ENCODE measurements at places on chromosomes 7 and 10.
A peak's percentile ranks its signal among the peaks of the same experiment; 100 is the strongest.

- DNase-seq, result no peak
These were observed 10.5 kb downstream of the YME1L1 start for GRCh38 chr10:27143686-27144085.

GRCh38 chr10:110456046-110456445, 41.7 kb upstream of the DUSP5 start:
- no peak for DNase-seq

DNA sequence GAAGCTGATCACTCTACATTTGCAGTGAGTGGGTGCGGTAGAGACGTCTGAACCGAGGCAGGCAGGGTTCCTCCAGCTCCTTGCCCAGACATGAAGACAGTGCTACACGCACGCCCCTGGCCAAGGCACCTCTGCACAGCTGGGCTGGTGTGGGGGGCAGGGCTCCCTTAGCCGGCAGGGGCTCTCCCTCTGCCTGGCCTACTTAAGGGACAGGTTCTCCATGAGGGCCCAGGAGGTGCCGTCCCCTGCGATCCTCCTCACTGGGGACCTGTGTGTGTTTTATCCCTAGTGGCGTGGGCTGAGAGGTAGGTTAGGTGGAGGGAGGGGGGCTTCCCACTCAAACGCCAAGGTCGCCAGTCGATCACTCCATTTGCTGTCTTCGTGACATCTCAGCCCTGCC, 35.3 kb downstream of the IL15RA start:
- DNase-seq, result no peak

DNA sequence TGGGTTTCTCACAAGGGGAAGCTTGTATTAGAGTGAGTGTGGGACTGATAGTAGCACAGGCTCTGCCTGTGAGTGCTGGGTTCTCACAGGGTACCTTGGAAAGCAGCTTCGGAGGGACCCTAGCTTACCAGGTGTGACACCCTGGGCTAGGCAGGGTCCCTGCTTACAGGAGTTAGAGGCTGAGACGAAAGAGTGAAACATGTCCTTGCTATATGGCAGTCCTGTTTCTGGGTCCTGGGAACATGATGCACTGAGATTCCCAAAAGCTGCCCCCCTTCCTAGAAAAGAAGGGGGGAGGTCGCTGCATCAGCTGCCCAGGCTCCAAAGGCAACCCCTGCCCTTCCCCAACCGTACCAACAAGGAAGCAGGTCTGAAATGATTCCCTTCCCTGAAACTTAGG, 6.3 kb upstream of the ARHGAP22 start:
- no peak for DNase-seq

DNA sequence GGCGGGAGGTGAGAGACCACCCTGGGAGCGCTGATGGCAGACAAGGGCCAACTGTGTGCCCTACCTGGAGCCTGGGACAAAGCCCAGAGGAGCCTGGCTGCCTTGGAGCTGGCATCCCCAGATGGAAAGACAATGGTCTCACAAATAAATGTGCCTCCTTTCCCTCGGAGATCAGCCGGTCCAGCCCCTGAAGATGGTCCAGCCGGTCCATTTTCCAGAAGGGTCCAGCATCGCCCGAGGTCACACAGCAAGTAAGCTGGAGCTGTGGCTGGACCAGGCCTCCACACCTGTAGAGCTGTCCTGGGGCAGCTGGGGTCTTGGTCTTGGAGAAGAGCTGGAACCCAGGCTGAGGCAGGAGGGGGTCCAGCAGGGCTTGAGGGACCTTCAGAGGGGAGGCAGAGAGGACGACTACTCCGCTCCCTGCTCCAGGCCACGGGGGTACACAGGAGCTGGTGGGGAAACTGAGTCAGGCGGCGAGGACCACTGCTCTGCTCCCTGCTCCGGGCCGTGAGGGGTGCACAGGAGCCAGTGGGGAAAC, 3.6 kb downstream of the ELFN1 start:
- no peak for DNase-seq

GRCh38 chr10:51629934-51630639, 69.3 kb downstream of the CSTF2T start:
- DNase-seq, result no peak

GRCh38 chr7:157347217-157347904, 10.6 kb downstream of the DNAJB6 start:
- DNase-seq, result no peak

DNA sequence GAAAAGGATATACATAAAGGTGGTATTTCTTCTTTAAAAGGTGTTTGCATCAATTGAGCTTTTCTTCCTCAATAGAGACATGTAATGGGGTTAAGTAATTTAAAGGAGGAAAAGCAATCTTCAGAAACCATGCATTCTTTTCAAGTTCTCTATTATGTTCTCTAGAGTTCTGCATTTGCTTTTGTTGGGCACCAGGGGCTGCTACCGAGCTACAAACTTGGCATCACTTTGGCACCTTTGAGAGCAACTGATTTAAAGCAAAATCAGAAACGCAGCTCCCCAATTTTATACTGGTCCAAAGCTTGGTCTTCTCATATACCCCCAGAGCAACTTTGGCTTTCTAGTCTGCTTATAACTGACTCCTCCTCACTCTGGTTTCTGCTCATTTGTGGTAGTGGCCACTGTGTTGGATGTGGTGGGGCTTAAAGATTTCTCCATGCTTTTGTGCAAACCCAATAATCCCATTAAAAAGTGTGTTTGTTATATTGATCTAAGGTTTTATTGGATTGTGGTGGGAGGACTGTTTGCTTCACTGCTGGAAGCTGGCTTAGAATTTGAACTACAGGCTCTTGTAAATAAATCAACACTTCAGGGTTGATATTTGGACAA, 712.1 kb downstream of the PHTF2 start:
- no peak for DNase-seq

DNA sequence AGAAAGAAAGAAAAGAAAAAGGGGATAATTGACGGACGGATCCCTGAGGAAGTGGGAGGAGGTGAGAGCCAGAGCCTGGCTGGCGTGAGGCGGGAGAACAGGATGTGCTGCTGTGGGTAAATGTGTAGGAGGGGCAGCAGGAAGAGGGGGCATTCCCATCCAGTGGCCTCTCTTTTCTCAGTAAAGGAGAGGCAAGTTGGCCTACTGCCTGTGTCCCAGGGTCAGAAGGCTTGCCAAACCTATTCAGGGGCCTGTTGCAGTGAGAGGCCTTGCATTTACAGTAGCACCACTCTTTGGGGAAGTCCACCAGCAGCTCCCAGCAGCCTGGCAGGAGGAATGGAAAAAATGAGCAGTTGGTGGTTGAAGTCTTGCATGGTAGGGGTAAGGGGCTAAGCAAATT, 26.6 kb upstream of the ASCC1 start:
- peak; percentile 53 for DNase-seq

- DNase-seq, result no peak
These were observed 547.5 kb upstream of the FOXK1 start for GRCh38 chr7:4134631-4135030.

All from stimulated activated naive CD8-positive, alpha-beta T cell treated with anti-CD3 and anti-CD28 coated beads, Interleukin-15, Interleukin-2, amounts not matched to agents 100 U/mL and 50 U/mL, for 24 hours (primary cell).